ENCODE measurements at places on chromosomes 1 and 21.

- peak; percentile 88 for DNase-seq
Measured at GRCh38 chr1:224592636-224593582, 23.2 kb upstream of the CNIH3 start.

- no peak for DNase-seq
Measured at GRCh38 chr21:44517175-44517899, 22.7 kb downstream of the KRTAP10-1 start.

- peak; percentile 72 for DNase-seq
Measured at GRCh38 chr1:202029171-202029665, 18.8 kb downstream of the ELF3 start.

DNA sequence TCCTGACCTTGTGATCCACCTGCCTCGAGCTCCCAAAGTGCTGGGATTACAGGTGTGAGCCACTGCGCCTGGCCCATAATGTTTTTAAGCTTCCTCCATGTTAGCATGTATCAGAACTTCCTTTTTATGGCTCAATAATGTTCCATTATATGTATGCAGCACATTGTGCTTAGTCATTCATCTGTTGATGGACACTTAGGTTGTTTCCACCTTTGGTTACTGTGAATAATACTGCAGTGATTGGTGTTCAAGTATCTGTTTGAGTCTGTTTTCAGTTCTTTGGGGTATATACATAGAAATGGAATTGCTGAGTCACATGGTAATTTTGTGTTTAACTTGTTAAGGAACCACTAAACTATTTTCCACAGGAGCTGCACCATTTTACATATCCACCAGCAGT lies 17.7 kb downstream of the CMPK1 start:
- DNase-seq, result no peak

GRCh38 chr1:43381612-43382011 lies 8.0 kb downstream of the MED8 start:
- DNase-seq, result no peak

DNA sequence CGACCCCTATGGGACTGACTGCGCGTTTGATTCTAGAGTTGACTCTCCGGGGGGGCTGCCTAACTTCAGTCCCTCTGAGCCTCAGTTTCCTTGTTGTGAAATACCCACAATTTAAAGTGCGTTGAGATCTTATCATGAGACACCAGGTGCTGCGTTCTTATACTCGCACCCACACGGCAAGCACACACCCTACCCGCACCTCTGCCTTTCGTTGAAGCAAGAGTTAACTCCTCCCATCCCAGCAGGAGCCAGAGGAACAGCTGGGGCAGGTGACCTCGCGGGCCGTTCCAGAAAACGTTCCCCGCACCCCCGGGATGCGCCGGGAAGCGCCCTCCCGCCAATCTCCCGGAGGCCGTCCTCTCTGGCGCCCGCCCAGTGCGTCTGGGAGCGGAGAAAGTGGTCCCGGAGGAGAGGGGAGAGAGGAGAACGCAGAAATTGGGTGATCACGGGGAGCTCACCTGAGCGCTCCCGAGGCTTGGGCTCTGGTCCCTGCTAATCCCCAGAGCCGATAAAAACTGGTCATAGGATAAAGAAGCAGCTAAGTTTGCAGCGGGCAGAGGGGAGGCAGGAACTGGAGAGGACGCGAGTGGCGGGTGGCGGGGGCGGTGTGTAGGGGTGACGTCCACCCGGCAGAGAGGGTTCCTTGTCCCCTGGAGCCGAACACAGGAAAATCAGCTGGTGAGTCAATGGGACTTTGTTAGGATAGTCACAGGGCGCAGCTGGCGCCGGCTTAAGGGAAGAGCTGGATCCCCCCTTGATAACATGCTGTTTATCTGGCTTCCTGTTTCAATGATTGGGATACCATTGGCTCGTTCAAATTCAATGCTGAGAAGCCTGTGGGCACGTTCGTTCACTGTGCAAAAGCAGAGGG lies 869 bp downstream of the NAV1 start:
- DNase-seq, result no peak

- DNase-seq, result no peak
Measured at GRCh38 chr21:30391492-30392025, 4.3 kb upstream of the KRTAP13-1 start.

DNA sequence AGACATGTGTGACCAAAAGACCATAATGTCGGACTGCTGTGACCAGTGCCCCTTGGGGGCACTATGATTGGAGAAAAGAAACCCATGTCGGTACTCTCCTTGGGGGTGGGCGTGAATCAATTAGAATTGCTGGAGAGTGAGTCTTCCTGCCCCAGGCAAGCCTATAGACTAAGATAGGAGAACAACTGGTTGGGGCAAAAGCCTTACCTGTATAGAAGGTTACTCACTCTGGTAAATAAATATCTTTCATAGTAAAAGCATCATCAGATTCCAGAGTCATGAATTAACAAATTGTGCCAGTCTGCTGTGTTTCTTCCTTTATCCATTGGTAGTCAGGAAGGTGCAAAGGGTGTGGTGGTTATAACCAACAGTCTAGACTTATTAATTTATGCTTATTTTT lies 2.9 kb upstream of the PTGFRN start:
- no peak for DNase-seq

DNA sequence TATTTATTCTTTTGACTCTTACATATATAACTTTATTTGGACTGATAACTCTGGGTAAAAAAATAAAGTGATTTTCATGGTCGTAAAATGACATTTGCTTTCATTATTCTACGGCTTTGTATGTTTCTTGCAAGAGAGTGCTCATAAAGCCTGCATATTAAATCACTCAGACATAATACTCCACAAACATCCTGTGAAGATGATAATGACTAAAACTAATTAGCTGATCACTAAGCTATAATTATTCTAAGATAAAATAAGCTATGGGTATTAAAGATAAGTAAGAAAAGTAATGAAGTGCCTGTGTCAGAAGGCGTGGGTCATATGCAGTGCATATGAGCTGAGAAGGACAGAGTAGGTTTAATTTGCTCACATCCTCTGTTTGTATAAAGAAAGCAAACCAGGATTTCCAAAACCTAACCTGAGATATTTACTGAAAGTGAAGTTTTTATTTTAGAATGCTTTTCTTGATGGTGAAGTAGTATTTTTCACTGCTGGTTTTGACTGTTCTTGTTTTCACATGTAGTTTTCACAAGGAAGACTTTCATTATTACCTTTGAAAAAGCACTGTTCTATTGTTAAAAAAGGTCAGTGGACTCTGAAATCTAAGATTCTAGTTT lies 278.8 kb downstream of the AMY1C start:
- DNase-seq, result no peak

DNA sequence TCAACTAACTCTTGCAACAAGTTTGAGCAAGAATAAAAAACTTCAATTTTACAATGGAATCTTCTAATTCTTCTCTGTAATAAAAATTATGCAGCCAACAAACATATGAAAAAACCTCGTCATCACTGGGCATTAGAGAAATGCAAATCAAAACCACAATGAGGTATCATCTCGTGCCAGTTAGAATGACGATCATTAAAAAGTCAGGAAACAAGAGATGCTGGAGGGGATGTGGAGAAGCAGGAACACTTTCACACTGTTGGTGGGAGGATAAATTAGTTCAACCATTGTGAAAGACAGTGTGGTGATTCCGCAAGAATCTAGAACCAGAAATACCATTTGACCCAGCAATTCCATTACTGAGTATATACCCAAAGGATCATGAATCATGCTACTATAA lies 327.5 kb upstream of the LYPLAL1 start:
- no peak for DNase-seq

- no peak for DNase-seq
Measured at GRCh38 chr1:43001434-43001833, 42.8 kb upstream of the SLC2A1 start.

GRCh38 chr1:3060127-3060526 lies 8.9 kb upstream of the PRDM16 start:
- DNase-seq, result no peak

- no peak for DNase-seq
Measured at GRCh38 chr21:46596201-46596600, 8.7 kb downstream of the S100B start.

DNA sequence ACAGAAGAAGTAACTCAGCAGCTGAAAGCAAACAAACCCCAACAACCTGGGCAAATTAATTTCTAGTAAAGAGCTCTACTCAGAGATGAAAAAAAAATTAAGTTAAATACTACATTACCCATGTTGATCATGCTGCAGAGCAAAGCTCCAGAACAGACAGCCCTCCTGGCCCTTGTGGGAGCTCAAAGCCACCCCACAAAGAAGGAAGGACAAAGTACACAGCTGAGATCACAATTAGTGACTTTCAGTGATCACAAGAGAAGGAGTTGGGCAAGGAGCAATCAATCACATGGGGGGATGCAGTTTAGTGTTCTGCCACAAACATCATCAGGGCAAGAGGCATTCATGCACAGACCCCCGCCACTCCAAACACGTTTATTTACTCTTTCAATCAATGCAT lies 114.2 kb downstream of the DAB1 start:
- no peak for DNase-seq

DNA sequence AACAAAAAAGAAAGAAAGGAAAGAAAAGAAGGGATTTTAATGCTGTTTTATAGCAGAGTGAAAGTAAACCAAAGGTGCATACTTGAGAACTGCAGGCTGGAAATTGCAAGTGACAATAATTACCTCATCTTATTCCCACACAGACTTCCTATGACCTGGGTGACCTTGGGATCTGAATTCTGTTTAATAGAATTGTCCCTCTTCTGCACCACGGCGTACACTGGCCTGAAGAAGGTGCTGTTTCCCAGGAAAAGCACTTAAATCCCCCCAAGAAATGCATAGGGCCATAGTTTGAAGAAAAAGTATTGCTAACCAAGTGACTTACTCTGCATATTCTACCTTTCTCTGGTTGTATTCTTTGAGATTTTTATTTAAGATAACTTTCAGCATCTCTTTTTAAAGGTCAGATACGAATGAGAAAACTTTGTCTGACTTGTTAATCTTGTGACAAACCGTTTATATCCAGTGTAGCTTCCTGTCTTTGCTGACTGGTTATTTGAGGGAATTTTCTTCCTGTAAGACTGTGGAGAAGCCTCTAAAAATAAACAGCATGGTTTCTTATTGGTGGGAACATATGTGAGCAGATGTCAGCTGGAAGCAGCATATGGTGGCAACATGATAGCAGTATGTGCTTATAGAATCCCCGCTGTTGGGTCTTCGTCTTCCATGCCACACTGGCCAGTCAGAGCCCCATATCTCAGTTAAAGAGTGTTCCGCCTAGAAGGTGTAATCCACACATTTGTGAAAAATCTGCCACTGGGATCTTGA lies 16.3 kb downstream of the TGFB2 start:
- DNase-seq, result no peak

DNA sequence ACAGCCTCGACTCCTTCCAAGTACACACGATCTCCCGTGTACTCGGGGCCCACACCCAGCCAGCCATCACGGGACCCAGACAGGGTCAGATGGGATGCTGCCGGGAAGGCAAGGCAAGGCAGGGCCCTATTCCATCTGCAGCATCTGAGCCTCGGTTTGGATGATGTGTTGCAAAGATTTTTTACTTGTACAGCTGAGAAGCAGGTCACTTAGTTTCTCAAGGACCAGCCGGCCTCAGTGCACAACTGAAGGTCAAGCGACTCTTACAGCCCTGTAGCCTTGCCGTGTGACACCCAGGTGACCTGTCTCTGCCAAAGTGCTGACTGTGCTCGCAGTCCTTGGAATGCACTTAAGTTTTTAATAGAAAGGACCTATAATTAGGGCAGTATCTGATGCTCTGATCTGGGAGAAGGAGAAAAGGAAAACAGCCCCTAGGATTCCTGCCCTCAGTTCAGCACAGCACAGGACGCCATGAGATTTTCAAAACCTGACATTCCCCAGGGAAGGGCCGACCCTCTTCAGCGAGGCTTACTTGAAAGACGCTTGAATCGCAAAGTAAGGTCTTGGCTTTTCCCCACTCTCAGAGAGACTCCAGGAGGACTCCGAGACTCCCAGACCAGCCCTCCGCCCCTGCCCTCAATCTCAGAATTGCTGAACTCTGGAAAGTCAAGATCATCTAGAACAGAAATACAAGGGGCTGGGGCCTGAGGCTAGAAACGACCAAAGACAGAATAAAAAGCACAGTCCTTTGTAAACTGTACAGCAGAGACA lies 1.3 kb downstream of the GPR157 start:
- no peak for DNase-seq

DNA sequence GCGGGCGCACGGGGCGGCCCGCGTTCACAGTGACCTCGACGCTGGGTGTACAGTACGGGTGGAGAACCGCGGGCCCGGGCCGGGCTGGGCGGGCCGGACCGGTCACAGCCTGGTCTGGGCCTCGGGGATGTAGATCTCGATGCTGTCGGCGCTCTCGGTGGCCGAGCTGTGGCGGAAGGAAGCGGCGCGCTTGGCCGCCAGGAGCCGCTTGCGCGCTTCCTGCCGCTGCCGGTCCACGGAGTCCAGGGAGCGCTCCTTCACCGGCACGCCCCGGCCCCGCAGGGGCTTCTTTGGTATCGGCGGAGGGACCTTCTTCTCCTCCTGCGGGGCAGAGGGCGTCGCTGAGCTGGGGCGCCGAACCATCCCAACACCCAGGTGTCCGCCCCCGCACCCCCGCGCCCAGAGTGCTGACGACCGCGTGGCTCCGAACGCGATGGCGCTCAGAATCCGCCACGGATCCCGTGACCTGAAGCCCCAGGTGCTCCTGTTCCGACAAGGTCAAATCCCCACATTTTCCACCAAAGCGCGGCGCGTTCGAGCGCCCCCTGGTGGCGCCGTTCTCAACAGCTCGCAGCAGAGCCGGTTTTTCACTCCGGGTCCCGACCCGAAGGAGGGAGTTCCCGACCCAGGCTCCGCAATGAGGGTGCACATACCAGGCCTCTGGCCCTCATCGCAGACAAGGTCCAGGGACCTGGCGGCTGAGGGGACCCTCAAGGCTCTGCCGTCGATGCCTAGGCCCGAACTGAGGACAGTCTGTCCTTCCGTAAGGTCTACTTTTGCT lies 6.6 kb upstream of the SMIM12 start:
- peak; percentile 29 for DNase-seq

GRCh38 chr1:18922848-18923755 lies 20.7 kb upstream of the ALDH4A1 start:
- DNase-seq, result no peak

DNA sequence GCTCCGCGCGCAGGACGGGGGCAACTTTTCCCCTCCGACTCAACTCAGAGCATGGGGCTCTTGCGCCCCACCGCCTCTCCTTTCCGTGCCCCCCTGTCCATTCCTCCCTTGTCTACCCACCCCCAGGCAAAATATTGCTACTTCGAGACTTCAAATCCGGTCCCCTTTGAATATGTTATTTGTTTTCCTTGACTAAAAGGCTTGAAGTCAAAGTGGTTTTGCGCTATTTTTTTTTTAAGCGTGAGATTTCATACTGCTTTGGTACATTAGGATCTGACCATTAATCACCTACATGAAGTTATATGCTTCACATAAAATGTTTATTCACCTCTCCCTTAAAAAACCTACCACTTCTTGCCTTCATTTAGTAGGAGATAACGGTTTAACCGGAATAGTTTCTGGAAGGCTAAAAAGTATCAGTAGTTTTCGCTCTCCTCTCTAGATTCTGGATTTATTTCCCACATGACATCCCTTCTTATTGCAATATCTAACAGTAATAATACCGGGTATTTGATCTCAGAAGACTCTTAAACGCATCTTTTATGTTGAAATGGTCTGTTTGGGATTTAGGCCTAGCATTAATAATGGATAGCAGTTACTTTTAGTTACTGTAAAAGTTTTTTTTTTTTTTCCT lies 1.6 kb downstream of the NFIA start:
- no peak for DNase-seq

- no peak for DNase-seq
Measured at GRCh38 chr1:25662061-25662460, 45.5 kb downstream of the MAN1C1 start.
